ENCODE measurements at places on chromosomes 16 and 17.

- no peak for DNase-seq
These were observed 678 bp upstream of the AKAP10 start for GRCh38 chr17:19978209-19978802.

- DNase-seq = no peak
These were observed 108.0 kb downstream of the MRTFB start for GRCh38 chr16:14179116-14179515.

DNA sequence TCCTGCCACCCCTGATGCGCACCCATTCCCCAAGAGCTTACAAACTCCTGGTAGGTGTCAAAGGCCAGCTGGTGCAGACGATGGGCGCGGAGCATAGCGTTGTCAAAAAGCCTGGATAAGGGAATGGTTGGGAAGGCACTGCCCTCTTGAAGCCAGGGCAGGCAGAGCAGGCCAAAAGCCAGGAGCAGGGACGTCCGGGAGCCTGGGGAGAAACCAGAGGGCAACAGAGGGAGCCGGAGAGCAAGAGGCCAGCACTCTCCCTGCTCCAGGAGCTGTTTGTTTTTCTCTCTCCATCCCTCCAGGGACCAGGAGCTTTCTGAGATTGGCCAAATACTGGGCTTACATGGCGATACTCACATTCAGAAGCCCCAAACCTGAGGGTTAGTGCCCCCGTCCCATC is 334 bp downstream of the GH1 start:
- no peak for DNase-seq

DNA sequence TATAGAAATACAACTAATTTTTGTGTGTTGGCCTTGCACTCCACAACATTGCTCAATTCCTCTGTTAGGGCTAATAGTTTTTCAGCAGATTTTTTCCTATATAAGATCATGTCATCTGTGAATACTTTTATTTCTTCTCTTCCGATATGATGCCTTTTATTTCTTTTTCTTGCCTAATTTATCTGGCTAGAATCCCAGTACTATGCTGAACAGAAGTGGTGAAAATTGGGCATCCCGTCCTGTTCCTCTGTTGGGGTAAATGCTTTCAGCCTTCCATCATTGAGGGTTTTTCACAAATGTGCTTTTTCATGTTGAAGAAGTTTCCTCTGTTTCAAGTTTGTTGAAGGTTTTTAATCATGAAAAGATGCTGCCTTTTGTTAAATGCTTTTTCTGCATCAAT is 22.7 kb upstream of the TNFRSF13B start:
- no peak for DNase-seq

GRCh38 chr17:82713071-82713723 is 3.3 kb upstream of the FN3KRP start:
- DNase-seq = no peak

DNA sequence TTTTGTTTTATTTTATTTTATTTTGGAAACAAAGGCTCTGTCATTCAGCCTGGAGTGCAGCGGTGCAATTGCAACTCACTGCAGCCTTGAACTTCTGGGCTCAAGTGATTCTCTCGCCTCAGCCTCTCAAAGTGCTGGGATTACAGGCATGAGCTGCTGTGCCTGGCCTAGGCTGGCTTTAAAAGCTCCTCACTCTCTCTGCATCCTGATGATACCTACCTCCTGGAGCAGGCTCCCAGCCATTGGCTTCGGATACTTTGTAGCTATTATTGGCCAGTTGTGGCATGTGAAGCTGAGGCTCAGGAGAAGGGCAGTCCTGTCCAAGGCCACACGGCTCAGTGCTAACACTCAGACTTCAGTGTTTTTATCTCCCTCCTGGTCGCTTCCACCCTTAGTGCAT is 158.0 kb downstream of the SEC14L1 start:
- DNase-seq = no peak

DNA sequence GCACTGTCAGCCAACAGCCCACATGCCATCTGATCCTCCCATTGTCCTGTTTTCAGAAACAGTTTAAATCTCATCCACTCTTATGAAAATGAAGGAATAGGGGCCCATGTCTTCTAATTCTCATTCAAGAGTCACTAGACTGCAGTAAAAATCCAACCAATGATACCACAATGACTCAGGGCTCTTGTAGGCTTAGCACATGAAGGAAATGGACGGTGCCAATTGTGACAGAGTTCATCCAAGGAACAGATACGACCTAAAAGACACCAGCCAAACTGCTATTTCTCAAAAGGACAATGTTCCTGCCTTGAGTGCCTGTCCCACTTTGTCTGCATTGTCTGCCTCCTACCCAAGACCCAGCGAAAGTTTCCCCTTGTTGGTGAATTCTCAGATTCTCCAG is 204.8 kb upstream of the COX10 start:
- DNase-seq = no peak

GRCh38 chr16:11165349-11165748 is 90.7 kb downstream of the SOCS1 start:
- DNase-seq = no peak

DNA sequence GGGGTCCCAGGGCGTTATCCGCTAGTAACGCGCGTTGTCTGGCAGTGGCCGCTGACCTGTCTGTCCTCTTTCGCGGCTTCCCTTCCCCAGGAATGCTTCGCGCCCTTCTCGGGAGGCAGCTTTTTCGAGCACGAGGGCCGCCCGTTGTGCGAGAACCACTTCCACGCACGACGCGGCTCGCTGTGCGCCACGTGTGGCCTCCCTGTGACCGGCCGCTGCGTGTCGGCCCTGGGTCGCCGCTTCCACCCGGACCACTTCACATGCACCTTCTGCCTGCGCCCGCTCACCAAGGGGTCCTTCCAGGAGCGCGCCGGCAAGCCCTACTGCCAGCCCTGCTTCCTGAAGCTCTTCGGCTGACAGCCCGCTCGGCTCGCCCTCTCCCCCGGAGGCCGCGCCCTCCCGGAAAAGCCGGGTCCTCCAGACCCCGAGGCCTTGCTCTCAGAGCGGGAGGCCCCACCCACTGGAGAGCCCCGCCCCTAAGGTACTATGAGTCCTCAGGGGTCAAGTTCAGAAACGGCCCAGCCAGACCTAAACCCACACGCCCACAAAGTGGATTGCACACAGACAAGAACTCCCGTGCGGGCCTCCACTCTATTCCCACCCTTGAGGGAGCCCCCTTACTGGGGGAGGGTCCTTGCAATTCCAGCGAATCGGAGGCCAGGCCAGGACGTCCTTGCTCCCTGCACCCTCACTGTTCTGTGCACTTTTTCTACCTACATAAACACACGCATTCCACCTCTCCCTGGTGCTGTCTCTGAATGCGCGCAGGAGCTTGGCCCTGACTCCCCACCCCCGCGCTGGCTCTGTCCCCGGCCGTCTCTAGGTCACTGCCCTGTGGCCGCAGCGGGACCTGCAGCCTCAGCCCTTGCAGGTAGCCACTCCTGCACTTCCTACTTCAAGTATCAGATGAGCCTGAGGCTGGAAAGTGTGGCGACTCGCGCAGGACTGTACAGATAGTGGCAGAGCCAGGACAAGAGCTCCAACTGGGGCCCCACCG is 5.4 kb upstream of the SLC5A2 start:
- no peak for DNase-seq

- DNase-seq = no peak
These were observed 129.6 kb upstream of the TNRC6C start for GRCh38 chr17:77828749-77829539.

GRCh38 chr16:49987381-49987780 is 37.6 kb upstream of the CNEP1R1 start:
- no peak for DNase-seq

DNA sequence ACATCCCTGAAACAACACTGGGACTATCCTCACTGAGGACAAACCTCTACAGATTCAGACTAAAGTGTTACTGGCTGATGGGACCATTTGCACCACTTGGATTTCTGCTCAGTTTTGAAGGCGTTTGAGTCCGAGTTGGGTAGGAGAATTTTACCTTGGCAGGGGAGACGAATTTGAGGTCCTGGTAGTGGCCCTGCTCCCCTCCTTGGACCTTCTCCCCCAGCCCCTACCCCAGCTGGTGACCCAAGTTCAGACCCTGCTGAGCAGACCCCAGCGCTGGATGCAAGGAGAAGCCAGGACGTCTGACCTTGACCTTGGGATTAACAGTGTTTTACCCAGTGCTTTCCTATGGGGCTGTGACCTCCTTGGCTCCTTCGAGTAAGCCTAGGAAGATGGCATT is 13.6 kb downstream of the CACNG5 start:
- DNase-seq = no peak

GRCh38 chr17:17508646-17509591 is 12.7 kb upstream of the RASD1 start:
- no peak for DNase-seq

DNA sequence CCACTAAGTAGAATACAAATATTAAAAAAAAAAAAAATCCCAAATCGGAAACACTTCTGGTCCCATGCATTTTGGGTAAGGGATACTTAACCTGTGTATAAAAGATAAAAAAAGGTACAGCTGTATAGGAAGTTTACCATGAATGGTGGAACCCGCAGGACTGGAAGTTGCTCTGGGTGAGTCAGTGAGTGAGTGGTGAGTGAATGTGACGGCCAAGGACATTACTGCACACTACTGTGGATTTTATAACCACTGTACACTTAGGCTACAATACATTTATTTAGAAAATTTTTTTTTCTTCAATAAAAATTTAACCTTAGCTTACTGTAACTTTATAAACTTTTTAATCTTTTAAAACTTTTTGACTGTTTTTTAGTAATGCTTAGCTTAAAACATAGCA is 71.3 kb upstream of the BCAR1 start:
- no peak for DNase-seq

DNA sequence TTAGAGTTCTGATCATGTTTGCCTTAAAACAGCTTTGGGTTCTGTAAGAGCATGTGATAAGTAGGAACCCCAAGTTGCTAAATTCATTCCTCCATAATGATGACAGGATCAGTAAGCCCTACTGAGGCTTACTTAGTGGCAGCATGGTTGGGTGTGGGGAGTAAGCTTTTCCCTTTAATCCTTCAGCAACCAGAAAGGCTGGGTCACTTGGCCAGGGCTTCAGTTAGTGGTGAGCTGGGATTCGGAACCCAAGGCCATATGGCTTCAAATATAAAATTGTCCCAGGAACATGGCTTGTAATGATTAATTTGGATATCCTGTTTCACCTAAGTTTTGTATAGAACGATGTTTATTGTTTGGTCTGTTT is 850 bp downstream of the GINS3 start:
- DNase-seq = no peak

DNA sequence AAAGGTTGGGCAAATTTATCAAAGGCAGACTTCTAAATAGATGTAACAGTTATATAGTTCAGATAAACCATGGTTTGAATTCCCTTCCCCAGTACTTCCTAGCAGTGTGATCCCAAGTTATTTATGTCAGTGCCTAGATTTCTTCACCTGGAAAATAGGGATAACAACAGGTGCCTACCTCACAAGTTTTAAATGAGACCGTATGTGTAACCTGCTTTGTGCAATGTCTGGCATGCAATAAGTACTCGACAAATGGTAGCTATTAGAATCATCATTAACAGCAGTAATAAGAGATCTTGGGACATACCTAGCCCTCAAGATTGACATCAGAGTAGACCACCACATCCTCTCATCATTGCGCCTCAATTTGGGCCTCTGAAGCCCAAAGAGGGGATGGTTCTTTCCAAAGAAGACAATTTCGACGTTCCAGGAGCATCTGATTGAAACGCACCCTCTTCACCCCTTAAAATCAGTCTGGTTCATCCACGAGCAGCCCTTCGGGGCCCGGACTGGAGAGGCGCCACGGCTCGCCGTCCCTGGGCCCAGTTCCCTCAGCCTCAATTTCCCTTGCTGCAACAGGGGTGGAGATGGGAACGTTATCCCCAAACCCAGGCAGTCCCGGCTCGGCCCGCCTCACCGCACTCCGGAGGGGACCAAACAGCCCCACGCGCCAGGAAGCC is 541 bp downstream of the ACACA start:
- DNase-seq = no peak

GRCh38 chr17:18381158-18381952 is 3.8 kb downstream of the EVPLL start:
- no peak for DNase-seq

DNA sequence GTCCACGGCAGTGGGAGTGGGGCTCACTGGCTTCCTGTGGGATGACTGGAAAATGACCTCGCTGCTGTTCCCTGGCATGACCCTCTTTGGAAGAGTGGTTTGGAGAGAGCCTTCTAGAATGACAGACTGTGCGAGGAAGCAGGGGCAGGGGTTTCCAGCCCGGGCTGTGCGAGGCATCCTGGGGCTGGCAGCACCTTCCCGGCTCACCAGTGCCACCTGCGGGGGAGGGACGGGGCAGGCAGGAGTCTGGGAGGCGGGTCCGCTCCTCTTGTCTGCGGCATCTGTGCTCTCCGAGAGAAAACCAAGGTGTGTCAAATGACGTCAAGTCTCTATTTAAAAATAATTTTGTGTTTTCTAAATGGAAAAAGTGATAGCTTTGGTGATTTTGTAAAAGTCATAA is 7.8 kb upstream of the RNF213 start:
- DNase-seq = peak; percentile 75

GRCh38 chr17:48734333-48735061 is 5.9 kb upstream of the HOXB13 start:
- DNase-seq = no peak

GRCh38 chr17:520447-521182 is 168.0 kb upstream of the RPH3AL start:
- DNase-seq = no peak

- DNase-seq = no peak
These were observed 40.7 kb upstream of the DLX4 start for GRCh38 chr17:49928126-49928800.

DNA sequence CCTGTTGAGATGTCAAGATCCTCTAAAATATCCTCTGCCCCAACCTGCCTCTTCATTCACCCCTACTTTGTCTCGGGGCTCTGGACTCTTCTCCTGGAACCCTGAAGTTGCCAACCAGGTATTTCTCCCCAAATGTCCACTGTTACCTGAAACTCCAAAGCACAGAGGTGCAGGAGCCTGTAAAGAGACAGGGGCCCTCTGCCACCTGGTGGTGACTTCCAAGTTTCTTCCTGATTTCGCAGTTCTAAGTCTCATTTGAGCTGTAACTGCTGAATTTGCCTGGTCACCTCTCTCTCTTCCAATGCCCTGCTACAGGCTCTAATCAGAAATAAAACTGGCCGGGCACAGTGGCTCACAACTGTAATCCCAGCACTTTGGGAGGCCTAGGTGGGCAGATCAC is 77.1 kb upstream of the RCVRN start:
- no peak for DNase-seq

DNA sequence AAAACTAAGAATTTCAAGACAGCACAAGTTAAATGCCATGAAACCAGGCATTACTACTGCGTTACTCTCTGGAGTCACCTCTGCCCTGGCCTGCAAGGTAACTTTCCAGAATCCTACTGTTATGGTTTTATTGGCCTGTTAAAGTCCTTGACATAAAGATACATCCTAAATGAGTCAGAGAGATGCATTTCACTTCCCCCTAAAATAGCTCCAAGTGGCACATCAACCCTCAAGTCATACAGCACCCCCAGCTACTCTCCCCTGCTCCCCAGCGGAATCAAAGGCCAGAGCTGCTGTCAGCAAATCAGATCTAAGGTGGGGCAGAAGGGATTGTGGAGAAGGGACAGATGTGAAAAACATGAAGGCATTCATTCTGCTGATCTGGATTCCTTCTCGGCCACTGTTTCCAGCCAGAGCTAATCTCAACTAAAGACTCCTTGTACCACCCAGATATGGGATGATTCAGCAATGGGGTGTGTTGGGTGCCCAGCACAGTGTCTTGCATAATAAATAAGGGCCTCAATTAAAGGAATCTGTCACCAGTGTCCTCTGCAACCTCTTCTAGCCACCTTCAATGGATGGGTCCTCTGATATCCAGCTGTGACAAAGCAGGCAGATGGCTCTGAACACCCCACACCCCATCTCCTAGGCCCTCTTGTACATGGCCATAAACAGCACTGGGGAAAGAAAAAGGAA is 8.5 kb upstream of the CCL1 start:
- no peak for DNase-seq

GRCh38 chr17:39177256-39177655 is 11.3 kb upstream of the ARL5C start:
- DNase-seq = no peak

- DNase-seq = no peak
These were observed 3.4 kb upstream of the NLRC5 start for GRCh38 chr16:56985962-56986360.

All from activated CD8-positive, alpha-beta memory T cell treated with anti-CD3 and anti-CD28 coated beads for 1 hour (primary cell).